ENCODE measurements at places on chromosomes 7 and 10. TPM values are rescaled to one million over a fixed set of nuclear protein-coding genes. Genes with fewer than 3 reads are reported as not detected.

ZNF425 gene
- 5.2 TPM for total RNA-seq

TRAPPC14 gene
- 2.6 TPM for total RNA-seq

RBM20 gene
- total RNA-seq: 6.3 TPM

GIMAP4 gene
- 25.6 TPM for total RNA-seq

NCF1 gene
- 1.6 TPM for total RNA-seq

RNF32 gene
- total RNA-seq: 0.52 TPM

CFAP70 gene
- total RNA-seq: 1.6 TPM

MNX1 gene
- total RNA-seq: not detected

Measured in skeletal muscle tissue (tissue), 5 donors.